NCI-H345 (cell line): ENCODE measurements at places on chromosomes 5 and 9.

GRCh38 chr9:36401164-36401740 is 1.2 kb upstream of the RNF38 start:
- peak; percentile 89 for DNase-seq

DNA sequence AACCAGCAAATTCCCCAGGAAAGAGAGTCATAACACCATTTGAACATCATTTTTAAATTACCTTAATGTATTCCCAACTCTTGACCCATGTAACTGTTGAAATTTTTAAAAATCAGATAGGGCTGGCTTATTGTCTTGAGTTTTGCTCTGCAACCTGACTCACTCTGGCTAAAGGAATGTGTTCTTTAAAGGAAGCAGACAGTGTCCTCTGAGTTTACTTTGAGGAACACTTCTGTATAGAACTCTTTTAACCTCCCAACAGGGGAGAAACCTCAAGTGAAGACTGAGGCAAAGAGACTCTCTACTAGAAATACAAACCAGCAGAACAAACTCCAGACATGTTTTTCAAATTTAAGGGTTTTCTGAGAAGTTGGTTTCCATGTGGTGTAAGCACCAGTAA is 248.9 kb downstream of the CWC27 start:
- DNase-seq = no peak

DNA sequence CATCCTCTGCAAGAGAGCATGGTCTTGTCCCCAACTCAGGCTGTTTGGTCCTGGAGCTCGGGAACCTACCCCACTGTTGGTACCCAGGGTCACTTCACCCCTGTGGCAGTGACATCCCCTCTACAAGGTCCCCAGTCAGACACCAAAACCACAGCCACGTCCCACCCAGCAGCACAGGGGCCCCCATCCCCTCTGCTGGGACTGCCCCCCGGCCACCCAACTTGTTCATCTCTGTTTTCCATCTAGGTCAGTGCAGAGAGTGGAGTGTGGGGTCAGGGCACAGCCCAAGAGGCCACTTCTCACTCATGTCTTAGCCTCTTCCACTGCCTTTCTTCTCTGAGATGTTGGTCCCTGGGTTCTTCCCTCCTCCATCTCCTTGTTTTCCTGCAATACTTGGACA is 233.9 kb upstream of the NFIL3 start:
- no peak for DNase-seq

- DNase-seq = no peak
These were observed 413.6 kb upstream of the TNC start for GRCh38 chr9:115531410-115532125.

GRCh38 chr9:76718166-76718565 is 46.1 kb upstream of the PCA3 start:
- no peak for DNase-seq

GRCh38 chr5:169195601-169196000 is 105.3 kb downstream of the SLIT3 start:
- DNase-seq = no peak

DNA sequence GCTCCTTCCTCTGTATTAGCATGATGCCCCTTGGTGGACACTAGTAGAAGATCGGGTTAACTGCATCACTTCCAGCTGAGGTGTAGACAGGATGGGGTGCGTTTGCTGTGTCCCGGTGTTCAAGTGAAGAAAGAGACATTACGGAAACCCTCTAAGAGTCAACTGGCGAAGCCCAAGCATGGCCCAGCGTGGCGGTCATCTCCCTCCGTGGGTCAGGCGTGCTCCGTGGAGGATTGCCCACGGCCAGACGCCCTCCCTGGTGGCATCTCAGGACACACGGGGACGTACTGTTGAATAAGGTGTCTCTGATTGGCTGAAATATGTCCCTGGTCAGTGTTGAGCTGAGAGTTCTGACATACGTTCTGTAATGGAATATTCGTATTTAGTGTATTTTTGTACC is 119.5 kb upstream of the CACNA1B start:
- no peak for DNase-seq

GRCh38 chr9:117587263-117587662 is 116.9 kb upstream of the TLR4 start:
- no peak for DNase-seq
